ENCODE measurements at places on chromosomes 2 and 18. TPM values are rescaled to one million over a fixed set of nuclear protein-coding genes. Genes with fewer than 3 reads are reported as not detected.

DNA sequence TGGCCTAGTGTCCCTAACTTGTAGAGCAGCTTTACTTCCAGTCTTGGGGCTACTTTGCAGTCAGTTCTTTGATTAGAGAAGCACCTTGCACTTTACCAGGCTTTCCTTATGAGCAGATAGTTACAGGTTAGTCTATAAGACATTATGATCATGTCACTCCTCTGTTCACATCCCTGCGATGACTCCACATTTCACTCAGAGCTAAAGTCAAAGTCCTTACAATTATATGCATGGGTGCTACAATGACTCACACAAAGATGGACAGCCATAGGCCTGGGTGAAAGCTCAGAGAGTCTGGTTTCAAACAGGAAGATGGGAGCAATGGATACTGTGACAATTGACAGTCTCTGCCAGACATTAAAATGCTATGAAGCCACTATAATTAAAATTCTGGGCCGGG, 27.1 kb upstream of the SSB start:
- DNase-seq, result no peak

GRCh38 chr2:122136056-122136455, 380.6 kb downstream of the TSN start:
- no peak for DNase-seq

- peak; percentile 77 for DNase-seq
Measured at GRCh38 chr2:161992531-161992930, 81.5 kb downstream of the DPP4 start.

- DNase-seq, result no peak
Measured at GRCh38 chr2:182077448-182078142, 91.9 kb downstream of the PPP1R1C start.

DNA sequence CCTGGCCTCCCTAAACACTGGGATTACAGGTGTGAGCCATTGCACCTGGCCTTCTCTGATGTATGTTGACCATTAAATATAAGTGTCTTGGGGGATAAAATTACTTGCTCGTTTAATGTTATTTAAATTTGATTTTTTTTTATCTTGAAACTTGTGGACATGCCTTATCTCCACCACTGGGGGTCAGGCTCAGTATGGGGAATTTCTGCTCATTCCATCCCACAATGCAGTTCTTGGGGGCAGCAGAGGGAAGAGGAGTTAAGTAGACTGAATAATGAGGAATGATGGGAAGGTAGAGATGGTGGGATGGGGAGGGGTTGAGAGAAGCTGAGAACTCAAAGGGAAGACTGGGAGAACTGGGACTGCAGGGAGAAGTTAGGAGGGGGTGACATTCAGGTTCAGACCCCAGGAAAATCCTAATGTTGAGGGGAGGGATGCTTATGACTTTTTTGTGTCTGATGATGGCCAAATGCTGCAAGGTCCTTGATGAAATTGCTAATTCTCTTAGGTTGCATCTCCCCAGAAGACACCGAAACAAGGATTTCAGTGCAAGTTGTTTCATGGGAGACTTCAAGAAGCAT, 174.2 kb downstream of the MIB1 start:
- DNase-seq, result no peak

GRCh38 chr2:218577482-218578220, 9.0 kb downstream of the CNOT9 start:
- DNase-seq, result no peak

GRCh38 chr2:10709290-10709939, 12.0 kb upstream of the ATP6V1C2 start:
- DNase-seq, result no peak

DNA sequence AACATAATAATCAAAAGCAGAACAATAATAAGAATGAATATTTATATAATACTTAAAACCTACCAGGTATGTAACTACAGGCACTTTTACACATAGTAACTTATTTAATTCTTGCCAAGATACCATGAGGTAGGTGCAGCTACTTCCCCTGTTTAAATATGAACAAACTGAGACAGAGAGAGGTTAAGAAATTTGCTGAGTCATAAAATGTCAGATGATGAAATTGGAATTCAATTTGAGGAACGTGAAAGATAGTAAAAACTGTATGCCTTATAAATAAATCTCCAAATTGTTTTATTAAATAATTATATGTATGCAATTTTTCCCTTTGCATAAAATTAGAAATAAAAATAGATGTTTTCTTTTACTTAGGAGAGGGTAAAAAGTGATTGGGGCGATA, 1103.3 kb upstream of the NRXN1 start:
- no peak for DNase-seq

GRCh38 chr18:21741562-21742314, 1.1 kb downstream of the MIB1 start:
- peak; percentile 42 for DNase-seq

- no peak for DNase-seq
Measured at GRCh38 chr2:38065502-38066135, 10.3 kb downstream of the CYP1B1 start.

DNA sequence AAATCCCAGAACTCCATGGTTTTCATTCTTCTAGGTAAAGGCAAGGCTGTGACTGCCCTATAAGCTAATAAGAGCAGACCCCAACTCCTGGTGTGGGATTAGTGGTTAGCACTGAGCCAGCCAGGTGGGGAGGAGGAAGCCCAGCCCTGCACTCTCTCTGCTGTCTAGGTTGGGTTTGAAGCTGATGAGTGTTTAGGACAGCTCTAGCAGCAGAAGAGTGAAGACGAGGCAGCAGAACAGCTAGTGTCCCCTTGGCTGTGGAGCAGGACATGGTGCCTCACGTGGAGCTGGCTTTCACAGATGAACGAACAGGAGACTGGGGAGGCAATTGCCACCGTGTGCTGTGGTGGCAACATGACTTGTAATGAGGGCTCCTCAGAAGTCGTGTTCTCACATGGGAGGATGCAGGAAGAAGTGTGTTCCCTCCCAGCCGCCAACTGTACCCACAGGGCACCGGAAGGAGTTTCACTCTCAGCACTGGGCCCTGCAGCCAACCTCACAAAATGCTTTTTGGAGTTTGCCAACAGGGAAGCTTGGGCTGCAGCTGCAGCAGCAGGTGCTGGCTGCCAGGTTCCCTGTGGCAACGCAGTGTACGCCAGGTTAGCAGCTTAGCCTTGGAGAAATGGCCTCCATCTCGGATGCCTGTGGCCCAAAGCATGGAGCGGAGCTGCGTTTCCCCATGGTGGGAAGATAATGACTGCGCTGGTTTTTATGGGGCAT, 328.2 kb downstream of the SETBP1 start:
- DNase-seq, result no peak

DNA sequence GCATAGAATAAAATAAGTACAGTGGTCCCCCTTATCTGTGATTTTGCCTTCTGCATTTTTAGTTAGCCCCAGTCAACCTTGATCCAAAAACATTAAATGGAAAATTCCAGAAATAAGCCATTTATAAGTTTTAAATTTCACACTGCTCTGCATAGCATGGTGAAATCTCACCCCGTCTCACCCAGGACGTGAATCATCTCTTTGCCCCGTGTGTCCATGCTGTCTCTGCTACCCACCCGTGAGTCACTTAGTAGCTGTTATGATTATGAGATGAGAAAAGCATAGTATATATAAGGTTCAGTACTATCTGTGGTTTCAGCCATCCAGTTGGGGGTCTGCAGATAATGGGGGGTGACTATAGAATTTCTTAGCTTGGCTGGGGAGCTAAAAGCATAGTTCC, 67.3 kb downstream of the RHBDD1 start:
- DNase-seq, result no peak

DNA sequence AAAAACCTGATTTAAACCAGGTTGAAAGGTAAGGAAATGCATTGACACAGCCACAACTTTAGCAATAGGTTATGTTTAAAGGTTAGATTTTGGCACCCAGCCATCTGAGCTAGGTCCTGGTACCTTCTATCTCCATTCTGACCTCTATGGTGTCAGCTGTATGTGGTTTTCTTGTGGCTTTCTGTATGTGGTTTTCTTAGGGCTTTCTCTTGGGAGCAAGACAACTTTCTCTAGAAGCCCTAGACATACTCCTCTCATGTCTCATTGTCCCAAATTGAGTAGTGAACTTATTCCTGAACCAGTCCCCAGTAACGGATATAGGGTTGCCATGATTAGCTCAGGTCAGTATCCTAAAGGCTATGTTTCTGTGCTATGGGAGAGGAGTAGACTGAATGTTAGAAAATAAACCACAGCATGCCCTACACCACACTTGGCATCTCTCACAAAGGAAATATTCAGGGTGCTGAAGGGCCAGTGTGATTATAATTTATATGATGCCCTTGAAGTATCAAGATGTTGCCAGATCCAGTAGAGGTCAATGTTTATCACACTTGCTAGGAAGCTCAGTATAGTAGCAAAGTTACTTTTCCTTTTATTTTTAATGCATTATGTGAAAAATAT, 176.1 kb downstream of the CAPN13 start:
- no peak for DNase-seq

DNA sequence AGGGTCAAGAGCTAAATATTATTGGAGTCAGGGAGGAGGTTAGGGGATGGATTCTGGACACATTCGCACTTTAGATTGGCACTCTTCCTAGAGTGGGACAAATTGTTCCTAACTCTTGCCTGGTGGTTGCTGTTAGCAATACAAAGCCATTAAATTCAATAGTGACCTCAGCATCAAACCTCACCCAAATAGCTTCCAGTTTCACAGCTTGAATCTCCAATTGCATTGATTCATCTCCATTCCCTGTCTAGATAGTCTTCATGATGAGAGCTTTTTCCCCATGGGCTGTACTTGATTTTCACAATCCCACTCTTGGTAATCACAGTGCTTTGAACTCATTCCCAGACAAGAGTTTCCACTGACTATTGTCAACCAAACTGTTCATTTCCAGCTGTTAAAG, 585.9 kb upstream of the SYT4 start:
- no peak for DNase-seq

DNA sequence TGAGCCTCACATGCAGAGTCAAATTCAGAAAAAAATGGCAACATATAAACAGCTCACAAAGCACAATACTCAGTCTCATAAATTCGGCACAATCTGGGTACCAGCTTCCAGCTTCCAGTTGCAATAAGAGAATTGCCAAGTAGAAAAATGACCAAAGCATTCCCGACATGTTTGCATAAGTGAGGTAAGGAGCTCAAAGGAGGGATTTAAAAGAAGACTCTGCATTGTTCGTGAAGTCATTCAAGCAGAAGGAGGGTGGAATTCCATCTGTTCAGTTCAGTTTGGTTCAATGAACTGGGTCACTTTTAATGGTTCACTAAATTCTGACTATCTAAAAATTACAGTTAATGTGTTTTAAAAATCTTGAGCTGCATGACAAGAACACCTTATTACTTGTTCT, 106.7 kb upstream of the KLHL14 start:
- no peak for DNase-seq

- no peak for DNase-seq
Measured at GRCh38 chr2:121717529-121717928, 19.1 kb downstream of the NIFK start.

- DNase-seq, result no peak
Measured at GRCh38 chr2:227785293-227785692, 28.3 kb upstream of the CCL20 start.

DNA sequence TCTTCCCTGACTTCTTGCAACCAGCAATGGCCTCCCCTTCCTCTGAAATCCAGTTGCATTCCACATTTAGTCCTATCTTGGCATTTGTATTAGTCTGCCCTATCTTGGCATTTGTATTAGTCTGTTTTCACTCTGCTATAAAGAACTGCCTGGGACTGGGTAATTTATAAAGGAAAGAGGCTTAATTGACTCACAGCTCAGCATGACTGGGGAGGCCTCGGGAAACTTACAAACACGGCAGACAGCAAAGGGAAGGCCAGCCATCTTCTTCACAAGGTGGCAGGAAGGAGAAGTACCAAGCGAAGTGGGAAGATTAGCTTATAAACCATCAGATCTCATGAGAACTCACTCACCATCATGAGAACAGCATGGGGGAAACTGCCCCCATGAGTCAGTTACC, 234.5 kb upstream of the COPS8 start:
- DNase-seq, result no peak

The UBXN2A gene
- 11.5 TPM for total RNA-seq

The FOSL2 gene
- total RNA-seq, result 96.4 TPM

The HMSD gene
- 9.6 TPM for total RNA-seq

The EHD3 gene
- 1.1 TPM for total RNA-seq

The HTRA2 gene
- total RNA-seq, result 49.2 TPM

The SLC38A11 gene
- total RNA-seq, result not detected

The UGT1A5 gene
- not detected for total RNA-seq

The MALL gene
- total RNA-seq, result not detected

The ASAP2 gene
- 0.71 TPM for total RNA-seq

The POTEE gene
- 0.73 TPM for total RNA-seq

The MAP2 gene
- not detected for total RNA-seq

The MC4R gene
- not detected for total RNA-seq

The RESP18 gene
- total RNA-seq, result not detected

The CD8A gene
- 4.8 TPM for total RNA-seq

The APCDD1 gene
- not detected for total RNA-seq

The RUFY4 gene
- total RNA-seq, result 2.1 TPM

The ST8SIA5 gene
- total RNA-seq, result not detected

The LHCGR gene
- total RNA-seq, result not detected

All from activated CD4-positive, alpha-beta memory T cell treated with anti-CD3 and anti-CD28 coated beads, Interleukin-2, amount 10 ng/mL, durations not matched to agents 7 days and 5 days (primary cell).